ENCODE measurements at places on chromosomes 1 and 21.

DNA sequence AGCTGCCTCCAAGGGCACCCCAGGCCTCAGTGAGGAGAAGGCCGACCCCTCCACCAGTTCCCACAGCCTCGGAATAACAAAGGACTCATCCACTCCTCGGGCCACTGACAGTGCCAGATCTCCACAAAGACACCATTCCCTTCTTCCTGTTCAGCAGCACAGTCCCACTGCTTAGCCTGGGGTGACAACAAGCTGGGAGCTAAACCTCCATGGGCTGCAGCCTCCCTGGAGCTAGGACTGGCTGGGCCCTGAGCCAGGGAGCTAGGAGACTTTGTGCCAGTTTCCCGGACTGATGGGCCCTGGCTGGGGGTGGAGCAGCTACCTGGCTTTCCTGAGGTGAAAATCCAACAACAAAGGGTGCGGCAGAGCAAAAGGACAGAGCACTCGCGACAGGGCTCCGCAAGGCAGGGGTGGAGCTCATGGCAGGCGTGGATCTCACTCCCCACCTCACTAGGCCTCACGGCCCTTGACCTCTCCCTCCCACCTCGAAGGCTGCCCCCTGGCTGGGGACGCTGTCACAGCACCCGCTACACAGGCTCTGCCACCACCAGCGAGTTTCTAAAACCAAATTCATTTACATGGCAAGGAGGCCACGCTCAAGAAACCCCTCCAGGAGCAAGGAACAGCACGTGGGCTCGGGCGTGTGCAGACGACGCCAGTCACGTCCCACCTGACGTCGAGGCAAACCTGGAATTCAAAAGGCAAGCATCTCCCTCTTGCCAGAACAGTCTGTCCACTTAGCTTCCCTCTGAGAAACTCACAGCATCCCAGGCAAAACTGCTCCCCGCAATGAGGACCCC is 13.8 kb downstream of the SLC35E2B start:
- DNase-seq = peak; percentile 78

- DNase-seq = no peak
Measured at GRCh38 chr21:41327753-41328152, 11.2 kb downstream of the FAM3B start.

DNA sequence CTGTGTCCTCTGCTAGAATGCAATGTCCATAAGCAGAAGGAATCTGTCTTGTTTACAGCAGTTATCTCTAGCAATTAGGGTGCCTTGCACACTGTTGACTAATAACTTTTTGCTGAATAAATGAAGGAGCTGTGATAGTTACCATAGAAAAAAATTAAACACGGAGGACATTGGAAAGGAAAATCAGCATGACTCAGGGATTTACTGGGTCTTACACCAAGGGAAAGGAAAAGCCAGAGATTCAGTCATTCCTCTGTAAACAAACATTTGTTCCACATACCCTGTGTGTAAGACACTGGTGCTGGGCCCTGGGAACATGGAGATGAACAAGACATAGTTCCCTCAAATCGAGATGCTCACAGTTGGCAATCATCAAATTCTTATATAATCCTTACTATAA is 183.3 kb downstream of the PTGER3 start:
- DNase-seq = no peak

DNA sequence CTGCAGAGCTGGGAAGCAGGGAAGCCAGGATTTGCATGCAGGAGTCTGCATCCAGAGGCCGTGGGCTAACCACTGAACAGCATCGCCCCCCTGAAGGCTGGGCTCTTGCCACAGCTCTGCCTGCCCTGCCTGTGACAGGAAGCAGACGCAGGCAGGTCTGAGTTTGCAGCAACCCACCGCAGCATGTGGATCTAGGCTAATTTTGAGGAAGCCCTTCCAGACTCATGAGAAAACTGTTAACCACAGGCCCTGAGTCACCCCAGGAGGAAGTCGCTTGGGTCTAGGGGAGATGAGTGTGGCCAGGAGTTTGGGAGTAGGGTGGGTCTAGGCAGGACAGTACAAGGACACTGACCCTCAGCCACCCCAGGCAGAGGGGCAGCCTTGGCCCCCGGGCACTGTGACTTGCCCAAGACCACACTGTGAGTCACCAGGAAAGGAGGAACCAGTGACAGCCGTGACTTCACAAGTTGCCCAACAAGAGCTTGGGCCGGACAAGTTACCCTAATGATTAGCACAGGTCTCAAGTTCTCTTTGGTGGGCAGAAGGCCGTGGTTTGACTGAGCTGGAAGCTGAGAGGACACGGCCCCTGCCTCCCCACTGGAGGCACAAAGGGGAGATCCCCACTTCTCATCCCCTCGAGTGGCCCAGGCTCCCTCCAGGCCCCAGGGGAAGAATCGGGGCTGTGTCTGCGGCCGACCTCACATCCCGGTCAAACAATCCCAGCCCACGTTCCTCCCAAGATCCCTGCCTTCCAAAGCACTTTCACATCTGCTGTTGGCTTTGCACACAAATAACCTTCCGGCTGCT is 826 bp downstream of the LAPTM5 start:
- peak; percentile 71 for DNase-seq

DNA sequence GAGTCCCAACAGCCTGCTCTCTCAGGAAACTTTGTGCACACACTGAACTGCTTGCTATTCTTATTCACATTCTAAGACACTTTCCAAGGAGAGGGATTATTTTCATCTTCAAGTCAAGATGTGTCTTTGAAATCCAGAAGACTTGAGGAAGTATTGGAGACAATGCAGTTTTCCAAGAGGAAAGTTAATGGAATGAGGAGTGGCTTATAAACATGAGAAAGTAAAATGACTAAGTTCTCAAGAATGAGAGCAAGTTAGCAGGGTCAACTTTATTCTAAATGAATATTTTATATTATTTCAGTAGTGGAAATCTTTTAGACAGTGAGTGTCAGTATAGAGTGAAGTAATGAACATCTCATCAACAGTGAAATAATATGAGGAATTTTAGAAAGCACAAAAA is 1239.3 kb downstream of the MRPL39 start:
- DNase-seq = no peak

Data from activated T-cell treated with anti-CD3 and anti-CD28 coated beads, Interleukin-2, amount 50 U/mL, for 72 hours (primary cell).